ENCODE measurements at places on chromosomes 3 and 15. TPM values are rescaled to one million over a fixed set of nuclear protein-coding genes. Genes with fewer than 3 reads are reported as not detected.

DNA sequence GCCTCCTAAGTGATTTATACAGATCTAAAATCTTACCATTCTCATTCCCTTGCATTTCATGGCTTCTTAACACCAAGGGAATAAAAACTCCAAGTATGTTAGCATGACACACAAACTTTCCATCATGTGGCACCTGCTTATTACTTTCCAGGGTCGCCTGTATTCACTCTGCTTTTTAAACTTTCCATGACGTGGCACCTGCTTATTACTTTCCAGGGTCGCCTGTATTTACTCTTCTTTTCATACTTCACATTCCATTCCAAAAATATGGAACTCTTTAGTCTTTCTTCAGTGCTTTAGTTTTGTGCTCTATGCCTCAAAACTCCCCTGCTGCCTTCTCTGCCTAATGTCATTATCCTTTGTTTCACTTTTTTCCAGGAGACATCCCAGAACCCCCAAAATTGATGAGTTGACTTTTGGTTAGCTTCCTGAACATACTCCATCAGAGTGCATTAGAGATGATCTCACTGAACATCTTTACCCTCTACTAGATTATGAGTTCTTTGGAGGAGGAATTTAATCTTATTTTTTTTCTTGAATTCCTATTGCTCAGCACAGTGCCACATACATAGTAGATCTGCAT is 47.0 kb downstream of the CALML4 start:
- H3K27me3 ChIP-seq: no peaks in the 10 kb centered on the region
- peaks cover 7% of the 10 kb centered on the region for H3K36me3 ChIP-seq
- no peak for DNase-seq
- H3K27ac ChIP-seq: peak overlapping the region; percentile 65
- H3K4me1 ChIP-seq: peaks cover 25% of the 10 kb centered on the region

DNA sequence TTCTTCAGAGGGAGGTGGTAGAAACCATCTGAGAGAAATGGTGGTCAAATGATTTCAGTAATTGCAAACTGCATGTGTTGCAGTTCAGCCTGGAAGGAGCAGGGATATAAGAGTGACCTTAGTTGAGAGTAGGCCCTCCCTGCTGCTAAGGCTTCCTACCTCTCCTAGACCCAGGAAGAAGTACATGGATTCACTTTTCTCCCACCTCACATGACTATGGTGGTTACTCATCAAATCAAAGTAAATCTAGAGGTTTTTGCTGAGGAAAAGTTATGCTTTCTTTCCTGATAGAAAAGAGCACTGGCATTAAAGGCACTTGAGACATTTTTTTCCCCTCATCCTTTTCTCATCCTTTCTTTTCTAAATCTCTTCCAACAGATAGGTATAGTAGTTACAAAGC is 43.2 kb upstream of the LEKR1 start:
- H3K4me1 ChIP-seq: no peaks in the 10 kb centered on the region
- H3K27ac ChIP-seq: no peak overlapping the region

- no peaks in the 10 kb centered on the region for H3K36me3 ChIP-seq
- H3K4me1 ChIP-seq: peaks cover 19% of the 10 kb centered on the region
- H3K27me3 ChIP-seq: no peaks in the 10 kb centered on the region
- H3K27ac ChIP-seq: no peak overlapping the region
- peak overlapping the region; percentile 39 for H3K4me3 ChIP-seq
- no peak for DNase-seq
These were observed 9.8 kb upstream of the SLC6A1 start for GRCh38 chr3:10982782-10983181.

The GOLGA6L22 gene
- not detected for total RNA-seq

The CHAC1 gene
- 7.3 TPM for total RNA-seq

Measured in thoracic aorta (tissue), 2 donors.